NCI-H2081 treated with DMSO at 0.1 percent for 48 hours (cell line): ENCODE measurements at places on chromosomes 11 and 22.

DNA sequence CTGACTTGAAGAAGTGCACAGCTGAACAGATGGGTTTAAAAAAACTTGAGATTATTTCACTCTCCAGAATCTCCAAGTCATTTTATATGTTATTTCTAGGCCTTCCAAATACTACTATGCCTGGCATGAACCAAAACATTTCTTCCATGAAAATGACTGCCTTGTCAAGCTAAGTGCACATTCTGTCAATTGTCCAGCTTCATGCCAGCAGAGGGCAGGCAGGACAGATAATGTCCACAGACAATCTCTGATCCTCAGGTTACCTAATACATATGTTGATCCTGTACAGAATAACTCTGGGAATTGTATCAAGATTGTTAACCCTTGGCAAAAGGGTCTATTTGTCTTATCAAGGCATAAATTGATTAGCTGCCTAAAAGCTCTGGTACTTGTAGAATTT lies 229.5 kb downstream of the AASDHPPT start:
- no peak for DNase-seq

- DNase-seq: no peak
Measured at GRCh38 chr11:85844439-85845123, 10.6 kb upstream of the CCDC83 start.

- no peak for DNase-seq
Measured at GRCh38 chr11:1038361-1038760, 1.8 kb upstream of the MUC6 start.

DNA sequence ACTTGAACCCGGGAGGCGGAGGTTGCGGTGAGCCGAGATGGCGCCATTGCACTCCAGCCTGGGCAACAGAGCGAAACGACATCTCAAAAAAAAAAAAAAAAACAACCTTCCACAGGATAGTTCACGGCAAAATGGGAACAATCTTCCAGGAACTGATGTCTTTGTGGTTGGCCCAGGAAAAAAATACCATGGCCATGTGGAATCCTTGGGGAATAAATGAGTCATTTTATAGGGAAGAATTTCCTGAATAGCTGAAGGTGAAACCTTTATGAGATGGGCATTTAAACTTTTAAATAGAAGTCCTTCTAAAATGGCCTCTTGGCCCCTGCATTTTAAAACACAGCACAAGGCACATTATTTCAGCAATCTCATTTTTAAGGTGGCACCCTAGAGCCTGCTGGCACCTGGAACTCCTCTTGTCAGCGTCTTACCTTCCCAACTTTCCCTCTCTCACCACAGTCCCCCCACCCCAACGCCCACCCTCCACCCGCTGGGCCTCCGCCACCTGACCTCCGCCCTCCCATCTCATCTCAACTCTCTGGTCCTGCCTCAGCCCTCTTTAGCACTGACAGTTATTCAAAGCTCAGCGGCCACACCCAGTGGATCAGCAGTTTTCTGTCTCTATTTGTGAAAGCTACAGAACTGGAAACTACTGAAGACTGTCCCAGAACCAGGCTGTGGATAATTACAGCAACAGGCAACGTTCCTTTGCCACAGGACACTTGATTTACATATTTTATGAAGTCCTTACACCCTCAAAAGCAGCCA lies 43.1 kb downstream of the SCGB1A1 start:
- no peak for DNase-seq

DNA sequence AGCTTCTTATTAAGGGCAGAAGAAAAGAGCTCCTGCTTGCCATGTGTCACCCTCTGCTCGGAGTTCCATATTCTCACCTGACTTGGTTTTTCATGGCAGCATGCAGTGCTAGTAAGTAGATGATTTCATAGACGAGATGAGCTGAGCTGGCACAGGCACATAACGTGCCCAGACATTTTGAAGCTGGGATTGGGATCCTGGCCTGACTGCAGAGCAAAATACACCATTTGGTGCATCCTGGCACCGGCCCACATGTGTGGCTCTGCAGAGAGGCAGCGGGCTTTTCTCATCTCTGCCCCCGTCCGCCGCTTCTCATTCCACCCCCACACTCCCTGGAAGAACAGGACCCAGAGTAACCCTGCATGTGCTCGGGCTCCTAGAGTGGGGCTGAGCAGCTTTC lies 24.8 kb downstream of the FAM118A start:
- no peak for DNase-seq

GRCh38 chr11:1015826-1016545 lies 20.5 kb downstream of the MUC6 start:
- no peak for DNase-seq

GRCh38 chr11:129018991-129019390 lies 76.3 kb upstream of the TP53AIP1 start:
- DNase-seq: no peak

DNA sequence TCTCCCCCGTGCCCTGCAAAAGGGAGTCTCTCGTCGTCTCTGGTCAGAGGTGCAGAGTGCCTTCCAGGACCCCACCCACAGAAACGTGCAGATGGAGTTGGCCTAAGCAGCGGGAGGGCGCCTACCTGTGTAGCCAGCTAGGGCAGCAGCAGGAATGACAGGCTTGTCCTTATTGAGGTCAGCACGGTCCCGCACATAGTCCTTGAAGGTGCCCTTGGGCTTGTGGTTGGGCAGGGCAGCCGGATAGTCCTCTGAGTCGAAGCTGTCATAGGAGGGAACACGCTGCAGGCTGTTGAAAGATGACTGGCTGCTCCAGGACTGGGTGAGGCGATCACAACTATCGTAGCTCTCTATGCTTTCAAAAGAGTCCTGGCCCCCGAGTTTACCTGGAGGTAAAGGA lies 107.3 kb downstream of the ETS1 start:
- no peak for DNase-seq

DNA sequence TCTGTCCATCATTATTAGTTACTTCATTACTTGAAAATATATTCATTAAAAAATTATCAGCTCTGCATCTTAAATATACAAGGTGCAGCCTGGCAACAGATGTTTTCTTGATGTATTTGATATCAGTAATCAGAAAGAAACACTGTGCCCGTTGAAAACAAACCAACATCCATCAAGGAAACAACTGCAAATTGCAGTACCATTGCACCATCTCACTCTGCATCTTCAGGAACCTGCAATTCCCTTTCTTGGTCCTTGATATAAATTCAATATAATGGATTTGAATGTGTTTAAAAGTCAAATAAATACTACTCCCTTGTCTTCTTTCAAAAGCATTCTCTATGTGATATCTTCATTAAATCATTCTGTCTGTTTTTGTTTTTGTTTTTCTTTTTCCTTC lies 1131.2 kb downstream of the FAM181B start:
- DNase-seq: no peak

GRCh38 chr11:1923201-1923956 lies 3.9 kb downstream of the TNNT3 start:
- DNase-seq: no peak

DNA sequence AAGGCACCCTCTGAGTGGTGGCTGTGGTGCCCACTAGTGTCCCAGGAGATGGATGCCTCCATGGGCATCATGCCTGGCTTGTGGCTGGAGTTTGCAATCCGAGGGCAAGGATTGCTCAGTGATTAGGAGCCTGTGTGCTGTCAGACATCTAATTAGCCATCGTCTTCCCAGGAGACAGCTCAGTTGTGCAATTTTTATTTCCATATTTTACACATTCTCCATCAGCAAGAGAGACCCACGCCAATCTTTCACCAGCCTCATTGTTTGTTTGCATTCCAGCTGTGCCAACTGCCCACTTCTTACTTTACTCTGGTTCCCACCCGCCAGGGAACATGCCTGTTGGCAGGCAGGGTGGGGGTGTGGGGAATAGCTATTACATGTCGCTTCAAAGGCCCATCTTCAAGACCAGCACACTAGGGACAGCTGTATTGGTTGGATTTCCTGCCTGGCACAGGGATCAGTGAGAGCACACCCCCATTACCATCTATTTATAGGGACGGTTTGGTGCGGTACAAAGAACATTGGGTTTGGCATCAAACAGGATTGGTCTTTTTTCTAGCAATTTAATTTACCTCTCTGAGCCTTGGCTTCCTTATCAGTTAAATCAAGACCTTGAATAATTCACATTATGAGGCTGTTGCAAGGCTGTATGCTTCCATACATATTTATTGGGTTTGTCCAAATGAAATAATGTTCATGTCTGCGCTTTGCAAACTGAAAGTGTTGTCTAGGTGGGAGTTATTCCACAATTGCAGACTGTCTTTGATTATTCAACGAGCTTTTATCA lies 80.7 kb upstream of the NAV2 start:
- DNase-seq: no peak

GRCh38 chr11:71484248-71485062 lies 31.5 kb downstream of the NADSYN1 start:
- DNase-seq: no peak

DNA sequence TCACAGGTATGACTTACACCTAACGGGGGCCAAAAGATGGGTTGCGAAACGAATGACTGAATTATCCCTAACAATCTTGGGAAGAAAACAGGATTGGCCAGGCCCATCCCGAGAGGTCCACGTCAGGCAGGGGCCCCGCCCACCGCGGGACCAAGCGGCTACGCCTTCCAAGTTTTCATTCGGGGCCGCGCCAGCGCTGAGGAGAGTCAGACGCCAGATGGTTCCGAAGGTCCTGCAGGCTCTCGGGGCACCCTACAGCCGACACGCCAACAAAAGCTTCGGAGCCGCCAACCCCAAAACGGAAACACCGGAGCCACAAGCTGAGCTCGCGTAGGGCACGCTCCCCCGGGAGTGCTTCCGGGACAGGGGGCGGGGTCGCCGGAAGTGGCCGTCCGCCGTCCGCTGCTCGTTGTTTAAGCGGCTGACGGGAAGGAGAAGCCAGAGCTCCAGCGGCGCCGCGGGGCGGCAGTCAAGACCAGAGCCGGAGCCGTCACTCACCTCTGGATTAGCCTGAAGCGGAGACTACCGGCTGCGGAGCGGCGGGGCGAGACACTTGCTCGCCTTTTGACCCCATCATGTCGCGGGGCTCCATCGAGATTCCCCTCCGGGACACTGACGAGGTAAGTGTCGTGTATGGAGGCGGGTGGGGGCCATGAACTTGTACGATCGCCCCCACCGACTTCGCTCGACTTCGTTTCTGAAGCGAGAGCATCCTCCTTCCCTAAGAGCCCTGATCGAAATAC lies at the start of gene CTR9:
Gene CTR9, plus strand, starts transcription at position 409 of the 743 bp plus-strand sequence. Its CDS starts 167 bp downstream, at position 576.
- peak; percentile 94 for DNase-seq

DNA sequence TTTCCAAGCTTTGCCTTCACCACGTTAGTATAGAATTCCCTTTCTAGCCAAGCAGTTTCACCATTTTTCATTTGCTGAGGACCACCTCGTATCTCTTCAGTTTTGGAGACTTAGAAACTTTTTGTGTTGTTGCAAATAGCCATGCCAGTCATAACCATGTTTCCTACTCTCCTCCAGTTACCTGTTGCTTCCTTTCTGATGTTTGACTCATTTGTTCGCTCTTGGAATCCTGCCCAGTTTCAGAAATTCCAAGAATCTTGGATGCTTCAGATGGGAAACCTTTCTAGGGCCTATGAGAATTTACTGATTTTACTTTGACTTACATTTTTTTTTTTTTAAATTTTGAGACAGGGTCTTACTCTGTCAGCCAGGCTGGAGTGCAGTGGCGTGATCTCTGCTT lies 65.4 kb downstream of the PPP6R3 start:
- no peak for DNase-seq

DNA sequence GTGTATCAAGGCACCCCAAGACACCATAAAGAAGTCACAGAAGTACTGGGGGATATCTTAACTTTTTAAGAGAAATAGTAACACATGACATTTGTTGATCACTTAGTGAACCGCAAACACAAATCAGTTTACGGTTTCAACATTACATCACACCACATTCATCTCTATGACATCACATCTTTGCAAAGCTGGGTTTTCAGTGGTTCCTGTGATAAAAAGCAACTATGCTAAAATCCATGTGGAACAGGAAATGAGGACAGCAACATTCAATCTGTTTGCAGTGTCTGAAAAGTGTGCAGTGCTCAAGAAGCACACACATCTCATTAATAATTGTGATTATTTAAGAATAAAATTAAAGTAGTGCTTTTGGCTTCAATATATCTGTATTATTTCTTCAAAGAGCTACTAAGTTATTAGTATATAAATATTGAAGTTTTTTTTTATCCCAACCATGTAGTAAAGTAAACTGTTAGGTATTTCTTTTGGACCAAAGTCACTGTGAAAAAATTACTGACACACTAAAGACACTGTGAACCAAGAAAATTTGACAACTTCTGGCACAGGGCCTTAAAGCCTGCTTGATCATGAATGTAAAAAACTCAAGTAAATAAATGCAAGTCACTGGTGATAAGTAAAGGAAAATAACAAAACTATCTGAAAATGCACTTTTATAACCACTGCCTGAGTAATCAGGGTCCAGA lies 156.0 kb upstream of the SOX6 start:
- DNase-seq: no peak

- DNase-seq: no peak
Measured at GRCh38 chr11:92061456-92062062, 163.1 kb upstream of the FAT3 start.

DNA sequence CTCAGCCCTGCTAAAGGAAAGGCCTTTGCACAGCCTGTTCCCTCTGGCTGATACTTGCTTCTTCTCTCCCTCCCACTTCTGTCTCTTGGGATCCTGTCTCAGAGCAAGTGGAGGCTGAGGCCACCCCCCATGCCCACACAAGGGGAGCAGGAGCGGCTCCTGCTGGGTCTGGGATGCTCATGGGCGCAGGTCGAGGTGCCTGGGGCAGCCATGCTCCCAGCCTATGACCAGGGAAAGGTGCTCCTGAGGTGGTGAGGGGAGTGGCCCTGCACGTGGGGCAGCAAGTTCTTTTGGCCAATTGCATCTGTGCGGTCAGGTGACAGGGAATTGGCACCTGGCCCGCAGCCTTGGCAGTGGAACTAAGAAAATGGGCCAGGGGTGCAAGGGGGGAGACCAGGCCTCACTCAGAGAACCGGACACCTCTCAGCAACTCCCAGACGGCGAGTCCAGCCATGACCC lies 1.5 kb downstream of the MAPK11 start:
- no peak for DNase-seq

DNA sequence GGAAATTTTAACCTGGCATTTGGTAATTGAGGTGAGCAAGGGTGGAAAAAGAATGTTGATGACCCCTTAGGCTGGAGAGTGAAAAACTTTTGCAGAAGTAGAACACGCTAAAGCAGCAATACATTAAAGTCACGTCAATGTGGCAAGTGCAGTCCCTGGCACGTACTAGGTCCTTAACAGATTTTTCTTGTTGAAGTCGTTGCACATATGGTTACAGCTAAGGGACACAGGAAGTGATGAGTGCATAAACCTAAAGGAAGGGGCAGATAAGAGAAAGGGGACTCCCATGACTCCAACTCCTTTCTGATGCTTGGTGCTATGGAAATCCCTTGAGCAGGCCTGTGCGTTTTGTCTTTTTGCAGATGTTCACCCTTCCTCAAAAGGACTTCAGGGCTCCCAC lies 1.2 kb downstream of the ACCS start:
- DNase-seq: no peak

- no peak for DNase-seq
Measured at GRCh38 chr11:20790622-20791021, 121.2 kb downstream of the NELL1 start.
